IMR-90 (cell line): ENCODE measurements at places on chromosomes 7 and 10.
A peak's percentile ranks its signal among the peaks of the same experiment; 100 is the strongest.

DNA sequence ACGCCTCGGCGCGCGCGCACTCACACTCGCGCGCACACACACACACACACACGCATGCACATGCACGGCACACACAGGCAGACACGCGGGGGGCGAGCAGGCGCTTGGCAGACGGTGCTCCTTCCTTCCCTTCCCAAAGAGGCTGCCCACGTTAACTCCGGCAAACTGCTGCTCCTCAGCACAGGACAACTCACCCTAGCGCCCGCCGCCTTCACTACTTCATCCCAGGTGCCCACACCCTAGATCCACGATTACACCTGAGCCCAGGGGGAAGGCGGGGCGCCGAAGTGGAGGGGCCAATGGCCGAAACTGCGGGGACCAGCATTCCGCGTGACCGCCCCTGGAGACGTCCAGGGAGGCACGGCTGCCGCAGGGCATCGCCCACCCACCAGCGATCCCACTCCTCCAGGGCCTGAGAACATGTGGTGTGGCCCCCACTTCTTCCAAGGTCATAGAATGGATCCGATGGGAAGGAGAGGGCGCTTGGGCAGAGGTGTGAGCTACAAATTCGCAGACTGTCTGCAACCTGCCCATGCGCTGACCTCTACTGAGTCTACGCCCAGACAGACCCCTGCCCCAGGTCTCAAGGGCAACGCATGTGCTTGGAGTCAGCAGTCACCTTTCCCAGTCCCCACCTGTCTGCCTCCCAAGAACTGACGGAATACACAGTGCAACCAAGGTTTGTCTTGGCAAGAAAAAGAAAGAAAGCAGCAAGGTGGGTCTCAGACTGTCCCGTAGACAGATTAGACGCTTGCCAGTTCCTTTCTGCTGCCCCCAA lies 74.6 kb downstream of the CALN1 start:
- no peak overlapping the region for H3K4me3 ChIP-seq
- no peaks in the 10 kb centered on the region for H3K4me1 ChIP-seq

DNA sequence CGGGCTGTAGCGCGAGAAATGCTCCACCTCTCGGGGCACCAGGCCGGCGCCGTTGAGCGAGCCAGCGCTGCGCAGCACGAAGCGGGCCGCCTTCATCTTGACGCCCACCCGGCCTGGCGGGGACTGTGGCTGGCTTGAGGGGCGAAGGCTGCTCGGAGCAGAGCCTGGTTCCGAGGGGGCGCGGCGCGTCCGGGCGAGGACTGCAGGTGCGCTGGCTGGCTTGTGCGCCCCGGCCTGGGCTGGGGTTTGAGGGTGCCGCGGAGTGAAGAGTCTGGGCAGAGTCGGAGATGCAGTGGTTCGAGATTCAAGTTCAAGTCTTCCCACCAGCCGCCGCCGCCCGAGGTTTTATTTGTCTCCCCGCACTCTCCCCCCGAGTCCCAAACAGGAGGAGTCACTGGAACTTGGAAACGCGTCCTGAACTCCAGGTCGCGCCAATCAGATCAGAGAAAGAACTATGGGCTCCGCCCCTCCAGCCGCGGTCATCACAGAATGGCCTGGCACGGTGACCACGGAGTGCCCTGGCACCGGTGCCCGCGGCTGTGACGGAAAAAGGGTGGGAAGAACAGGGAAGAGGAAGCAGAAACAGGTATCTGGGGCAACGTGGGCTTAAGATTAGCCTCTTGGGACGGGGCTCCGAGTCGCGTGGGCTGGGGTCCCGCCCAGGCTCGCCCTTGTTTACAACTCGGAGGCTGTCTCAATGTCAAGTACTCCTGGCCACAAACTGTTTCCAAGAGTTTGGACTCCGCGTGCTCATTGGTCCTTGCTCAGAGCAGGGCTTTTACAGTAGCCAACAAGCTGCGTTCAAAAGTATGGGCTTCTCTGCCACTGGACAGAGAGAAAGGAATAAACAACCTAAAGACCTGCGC lies at the start of gene PDK4:
Gene PDK4 (minus strand): TSS at position 319 of the 866 bp plus-strand sequence. CDS start 223 bp downstream, at position 96.
- H3K4me3 ChIP-seq = peak within 1 kb of the TSS; percentile 59
- no peaks in the 10 kb centered on the region; the same call in 1 of the 2 replicates for H3K27me3 ChIP-seq
- H3K36me3 ChIP-seq = no peaks in the 10 kb centered on the region
- DNase-seq = peak; percentile 40

- H3K27me3 ChIP-seq = peaks cover 18% of the 10 kb centered on the region
- no peaks in the 10 kb centered on the region for H3K36me3 ChIP-seq
- H3K27ac ChIP-seq = no peak overlapping the region
- H3K4me1 ChIP-seq = no peaks in the 10 kb centered on the region
Observed at GRCh38 chr10:11658801-11659368, 47.4 kb upstream of the USP6NL start.

- H3K4me1 ChIP-seq = no peaks in the 10 kb centered on the region
- no peak for DNase-seq
- peaks cover 30% of the 10 kb centered on the region for H3K27me3 ChIP-seq
- H3K36me3 ChIP-seq = no peaks in the 10 kb centered on the region
Observed at GRCh38 chr10:6035931-6036575, 26.1 kb downstream of the IL2RA start.

GRCh38 chr7:47565640-47566250 lies 16.2 kb downstream of the TNS3 start:
- no peak overlapping the region for H3K4me3 ChIP-seq
- H3K4me1 ChIP-seq = peaks cover 5% of the 10 kb centered on the region
- DNase-seq = no peak
- H3K27ac ChIP-seq = no peak overlapping the region

GRCh38 chr7:139111811-139112301 lies 2.3 kb upstream of the ZC3HAV1 start:
- peaks cover 2% of the 10 kb centered on the region for H3K4me1 ChIP-seq
- no peak for DNase-seq
- H3K4me3 ChIP-seq = no peak overlapping the region
- no peaks in the 10 kb centered on the region for H3K27me3 ChIP-seq

- no peak for DNase-seq
- no peaks in the 10 kb centered on the region for H3K27me3 ChIP-seq
- H3K36me3 ChIP-seq = no peaks in the 10 kb centered on the region
- H3K27ac ChIP-seq = no peak overlapping the region
Observed at GRCh38 chr10:74728225-74728624, 98.2 kb upstream of the KAT6B start.

DNA sequence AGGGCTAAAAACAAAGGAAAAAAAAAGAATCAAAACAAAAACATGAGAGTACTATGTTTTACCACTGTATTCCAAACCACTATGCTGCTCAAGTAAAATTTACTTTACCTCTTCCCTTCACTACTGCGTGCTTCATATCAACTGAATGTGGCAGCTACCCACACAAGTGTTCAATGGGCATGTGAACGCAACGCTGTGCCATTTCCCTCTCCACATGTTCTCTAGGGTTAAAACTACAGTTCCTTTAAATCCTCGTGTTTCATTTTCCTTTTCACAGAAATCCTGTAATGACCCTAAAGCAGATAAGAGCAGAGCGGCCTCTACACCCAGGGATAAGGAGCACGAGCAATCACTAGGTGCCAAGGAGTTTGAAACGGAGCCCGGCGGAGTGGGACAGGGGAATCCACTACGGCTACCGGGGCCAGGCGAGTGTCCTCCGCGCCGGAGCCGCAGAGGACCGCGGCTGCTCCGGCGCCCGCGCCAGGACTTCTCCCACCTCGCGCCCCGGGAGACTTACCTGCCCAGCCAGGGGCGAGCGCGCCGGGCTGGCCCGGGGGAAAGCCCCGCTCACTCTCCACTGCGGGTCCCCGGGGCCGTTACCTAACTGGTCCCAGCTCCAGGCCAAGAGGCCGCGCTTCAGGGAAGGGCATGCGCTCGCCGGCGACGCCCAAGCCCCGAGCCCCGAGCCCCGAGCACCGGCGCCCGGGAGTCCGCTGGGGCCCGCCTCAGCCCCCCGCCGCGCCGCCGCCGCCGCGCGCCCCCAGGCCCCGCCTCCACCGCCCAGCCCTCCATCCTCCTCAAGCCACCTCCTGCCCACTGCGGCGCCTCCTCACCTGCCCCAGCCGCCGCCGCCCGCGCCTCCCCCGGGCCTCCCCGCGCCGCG lies 711 bp downstream of the NAMPT start:
- H3K36me3 ChIP-seq = no peaks in the 10 kb centered on the region
- H3K4me3 ChIP-seq = peak overlapping the region; percentile 96
- DNase-seq = peak; percentile 37
- peak overlapping the region; percentile 55 for H3K27ac ChIP-seq
- no peaks in the 10 kb centered on the region for H3K27me3 ChIP-seq

DNA sequence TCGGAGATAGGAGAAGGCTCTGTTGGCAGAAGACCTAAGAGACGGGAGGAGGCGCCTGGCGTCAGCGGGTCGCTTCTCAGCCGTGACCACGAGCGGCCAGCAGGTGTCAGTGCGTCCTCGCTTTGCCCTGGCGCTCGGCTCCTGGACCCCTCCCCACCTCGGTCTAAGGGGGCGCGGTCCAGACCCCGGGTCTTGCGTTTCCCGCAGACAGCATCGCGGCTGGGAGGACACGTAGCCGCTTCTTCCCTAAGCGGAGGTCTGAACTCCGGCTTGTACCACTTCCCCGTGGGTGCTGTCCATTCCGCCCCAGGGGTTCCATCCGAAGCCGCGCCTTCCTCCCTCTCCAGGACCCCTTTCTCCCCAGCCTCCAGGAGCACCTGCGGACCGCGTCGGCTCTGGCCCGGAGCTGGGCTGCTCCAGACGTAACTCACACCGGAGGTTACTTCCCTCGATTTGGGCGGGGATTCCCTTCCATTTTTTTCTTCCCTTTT lies 593 bp upstream of the ADRA2A start:
- DNase-seq = peak; percentile 27
- H3K27me3 ChIP-seq = peaks cover 68% of the 10 kb centered on the region
- peak overlapping the region; percentile 28 for H3K4me3 ChIP-seq

- no peaks in the 10 kb centered on the region for H3K27me3 ChIP-seq
- H3K4me1 ChIP-seq = peaks cover 7% of the 10 kb centered on the region
- no peak overlapping the region for H3K4me3 ChIP-seq
- no peaks in the 10 kb centered on the region for H3K36me3 ChIP-seq
Observed at GRCh38 chr10:34743814-34744213, 71.3 kb downstream of the PARD3 start.

DNA sequence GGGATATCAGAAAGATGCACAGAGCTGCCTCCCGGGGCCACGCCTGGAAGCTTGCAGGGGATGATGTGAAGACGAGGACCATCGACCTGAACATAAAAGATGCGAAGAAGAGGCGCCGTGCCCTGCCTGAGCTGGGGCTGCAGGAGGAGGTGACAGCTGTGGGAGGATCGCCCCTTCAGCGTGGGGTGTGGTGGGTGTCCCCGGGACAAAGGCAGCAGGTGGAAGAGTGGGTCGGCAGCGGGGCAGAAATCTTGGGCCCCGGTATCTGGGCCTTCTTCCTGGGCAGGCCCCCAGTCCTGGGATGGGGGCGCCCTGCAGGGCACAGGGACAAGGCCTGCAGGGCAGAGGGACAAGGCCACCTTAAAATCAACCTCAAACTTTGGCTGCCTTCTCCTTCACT lies 134.9 kb downstream of the OR13A1 start:
- no peak for DNase-seq
- no peak overlapping the region for H3K4me3 ChIP-seq
- no peaks in the 10 kb centered on the region for H3K4me1 ChIP-seq

DNA sequence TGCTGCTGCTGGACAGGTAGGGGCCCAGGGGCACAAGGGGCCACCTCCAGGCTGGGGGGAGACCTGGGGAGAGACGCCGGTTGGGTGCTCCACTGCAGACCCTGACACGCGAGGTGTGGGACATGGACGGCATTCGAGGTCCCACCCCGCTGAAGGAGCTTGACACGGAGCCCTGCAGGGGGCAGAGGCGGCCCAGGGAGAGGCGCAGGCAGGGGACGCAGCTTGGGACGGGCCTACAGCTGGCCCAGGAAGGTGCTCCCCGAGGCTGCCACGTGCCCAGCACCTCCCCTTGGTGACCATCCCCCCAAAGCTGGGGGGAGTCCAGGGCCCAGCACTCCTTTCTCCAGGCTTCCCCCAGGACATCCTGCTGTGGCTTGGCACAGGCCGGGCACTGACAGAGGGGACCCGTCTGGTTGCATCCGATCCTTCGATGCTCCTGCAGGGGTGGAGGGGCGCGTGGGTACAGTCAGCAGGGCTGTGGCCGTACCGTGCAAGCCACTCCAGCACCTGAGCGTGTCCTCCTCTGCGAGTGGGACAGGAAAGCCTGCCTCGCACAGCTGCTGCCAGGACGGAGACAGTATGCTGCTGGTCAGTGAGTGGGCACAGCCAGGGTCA lies 174.4 kb downstream of the ELFN1 start:
- H3K4me1 ChIP-seq = no peaks in the 10 kb centered on the region
- DNase-seq = no peak
- no peak overlapping the region for H3K27ac ChIP-seq
- H3K4me3 ChIP-seq = no peak overlapping the region
- no peaks in the 10 kb centered on the region for H3K27me3 ChIP-seq
- H3K36me3 ChIP-seq = no peaks in the 10 kb centered on the region; the same call in 1 of the 2 replicates
